ENCODE measurements at places on chromosomes 3 and 15.

DNA sequence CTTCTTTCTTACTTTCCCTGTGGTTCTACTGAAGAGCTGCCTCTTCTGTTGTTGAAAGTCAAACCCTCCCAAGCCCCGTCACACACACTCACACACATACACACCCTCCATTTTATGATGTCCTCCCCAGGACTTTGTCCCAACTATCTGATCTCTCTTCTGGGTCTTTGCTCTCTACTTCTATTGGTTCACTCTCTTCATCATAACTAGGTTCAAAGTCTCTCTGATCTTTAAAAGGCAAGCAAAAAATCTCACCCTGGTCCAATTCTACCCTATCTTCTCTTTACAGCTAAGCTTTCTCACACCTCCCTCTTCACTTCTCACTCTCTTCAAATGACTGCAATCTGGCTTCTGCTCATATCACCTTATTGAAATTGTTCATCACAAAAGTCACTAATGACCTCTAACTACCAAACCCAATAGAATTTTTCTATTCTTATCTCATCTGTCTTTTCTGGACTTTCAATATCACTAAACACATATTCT, 34.8 kb downstream of the LRRFIP2 start:
- DNase-seq: no peak

DNA sequence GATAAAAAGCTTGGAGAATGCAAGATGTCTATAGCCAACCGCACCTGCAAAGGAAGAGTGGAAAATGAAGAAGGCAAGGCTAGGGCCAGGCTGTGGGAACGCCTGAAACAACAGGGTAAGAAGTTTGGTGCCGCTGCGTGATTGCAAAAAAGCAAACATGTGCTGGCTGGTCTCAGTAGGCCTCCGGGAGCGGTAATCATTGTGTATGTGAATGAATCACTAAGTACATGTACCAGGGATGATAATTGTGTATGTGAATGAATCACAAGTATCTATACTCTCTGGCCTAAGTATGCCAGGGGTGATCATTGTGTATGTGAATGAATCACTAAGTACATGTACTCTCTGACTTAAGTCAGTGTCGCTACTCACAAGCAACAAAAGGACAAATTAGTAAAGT, 40.3 kb upstream of the PARL start:
- no peak for DNase-seq

- DNase-seq: no peak
Observed at GRCh38 chr3:71912839-71913495, 128.0 kb upstream of the PROK2 start.

DNA sequence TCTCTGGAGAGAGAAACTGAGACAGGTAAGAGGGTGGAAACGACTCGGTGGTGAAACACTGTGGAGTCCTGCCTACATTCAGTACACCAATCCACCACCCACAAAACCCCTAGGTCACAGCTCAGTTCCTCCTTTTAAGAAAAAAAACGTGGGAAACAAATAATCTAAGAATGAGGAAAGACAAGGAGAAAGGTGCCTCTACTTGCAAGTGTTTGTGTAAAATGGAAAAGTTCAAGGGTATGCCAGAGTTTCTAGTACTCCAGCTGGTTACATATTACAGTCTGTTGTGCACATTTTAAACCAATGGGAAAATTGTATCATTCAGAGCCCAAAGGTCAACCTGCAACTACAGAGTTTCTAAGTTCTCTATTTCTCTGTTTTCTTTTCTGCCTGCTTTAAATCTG, 32.2 kb downstream of the HGD start:
- DNase-seq: no peak

DNA sequence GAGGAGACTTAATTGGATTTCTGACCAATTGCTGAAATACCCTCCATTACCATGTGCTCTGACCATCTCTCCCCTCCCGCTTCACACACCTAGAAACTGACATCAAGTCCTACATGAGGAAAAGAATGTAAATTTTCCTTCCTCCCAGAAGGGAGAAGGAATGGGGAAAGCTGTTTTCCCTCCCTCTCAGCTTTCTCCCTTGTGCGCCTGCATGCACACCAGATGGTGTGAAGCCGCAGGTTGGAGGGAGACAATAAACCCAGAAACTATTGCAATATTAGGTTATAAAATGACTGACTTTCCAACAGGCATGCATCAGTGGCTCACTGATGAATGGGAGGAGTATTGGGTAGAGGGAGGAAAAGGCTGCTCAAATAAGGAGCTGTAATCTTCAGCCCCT, 50.9 kb downstream of the MB21D2 start:
- DNase-seq: no peak

DNA sequence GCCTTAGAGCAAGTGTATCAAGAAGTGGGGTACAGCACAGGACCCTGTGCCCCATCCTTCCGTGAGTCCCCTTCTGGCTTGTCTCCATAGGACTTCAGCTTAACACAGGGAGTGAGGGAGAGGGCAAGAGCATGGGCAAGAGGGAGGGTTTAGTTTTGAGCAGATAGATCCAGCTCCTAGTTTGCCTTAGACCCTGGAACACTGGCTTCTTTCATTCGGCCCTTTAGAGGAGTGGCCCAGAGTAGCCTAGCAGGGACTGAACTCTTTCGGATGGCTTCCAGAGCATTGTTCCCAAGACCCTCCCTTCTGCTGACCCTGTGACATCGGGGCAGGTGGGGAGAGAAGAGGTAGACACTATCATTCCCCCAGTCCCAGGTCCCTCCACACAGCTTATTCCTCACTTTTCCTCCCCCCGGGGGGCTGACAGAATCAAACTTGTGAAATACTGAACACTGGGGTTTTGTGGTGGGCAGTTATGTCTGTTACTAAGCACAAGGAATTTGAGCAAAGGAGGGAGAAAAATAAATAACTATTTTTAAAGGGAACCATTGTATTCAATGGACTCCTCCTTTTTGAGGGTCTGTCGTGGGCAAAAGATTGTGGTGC, 289.6 kb upstream of the C2CD4B start:
- no peak for DNase-seq

DNA sequence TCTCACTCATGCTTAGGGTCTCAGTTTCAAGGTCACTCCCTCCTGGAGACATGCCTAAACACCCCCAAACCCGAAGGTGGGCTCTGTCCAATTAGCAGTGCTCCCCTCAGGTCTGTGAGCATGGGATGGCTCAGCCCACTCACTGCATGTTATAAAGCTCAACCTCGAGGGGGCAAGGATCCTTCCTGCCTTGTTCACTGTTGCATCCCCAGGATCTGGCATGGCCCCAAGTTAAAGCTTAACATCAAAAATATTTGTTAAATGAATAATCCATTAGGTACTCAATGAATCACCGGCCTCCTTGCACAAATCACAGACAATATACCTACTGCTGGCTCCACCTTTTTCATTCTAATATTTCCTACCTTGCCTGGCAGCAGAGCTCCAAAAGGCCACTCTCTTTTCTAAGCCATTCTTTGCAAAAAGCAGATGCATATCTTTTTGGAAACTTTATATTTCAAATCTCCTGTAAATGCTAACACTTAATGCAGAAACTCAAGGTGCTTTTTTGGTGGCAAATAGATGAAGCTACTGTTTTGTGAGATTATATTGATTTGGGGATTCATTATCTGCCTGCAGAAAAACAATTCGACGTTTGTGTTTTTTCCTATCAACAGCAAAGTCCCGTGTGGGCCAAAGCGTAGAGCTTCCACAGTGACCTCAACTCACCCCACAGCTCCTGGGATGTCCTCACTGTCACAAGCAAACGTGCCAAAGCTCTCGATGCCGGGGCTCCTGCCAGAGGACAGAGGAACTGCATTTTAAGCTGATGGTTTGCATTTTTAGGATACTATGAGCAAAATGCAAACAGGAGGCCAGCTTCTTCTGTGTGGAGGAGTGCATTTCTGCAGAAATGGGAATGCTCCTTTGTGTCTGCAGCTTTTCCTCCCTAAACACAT, 35.4 kb downstream of the PCOLCE2 start:
- no peak for DNase-seq

- peak; percentile 38 for DNase-seq
Observed at GRCh38 chr3:128282380-128283196, 129.3 kb downstream of the EEFSEC start.

DNA sequence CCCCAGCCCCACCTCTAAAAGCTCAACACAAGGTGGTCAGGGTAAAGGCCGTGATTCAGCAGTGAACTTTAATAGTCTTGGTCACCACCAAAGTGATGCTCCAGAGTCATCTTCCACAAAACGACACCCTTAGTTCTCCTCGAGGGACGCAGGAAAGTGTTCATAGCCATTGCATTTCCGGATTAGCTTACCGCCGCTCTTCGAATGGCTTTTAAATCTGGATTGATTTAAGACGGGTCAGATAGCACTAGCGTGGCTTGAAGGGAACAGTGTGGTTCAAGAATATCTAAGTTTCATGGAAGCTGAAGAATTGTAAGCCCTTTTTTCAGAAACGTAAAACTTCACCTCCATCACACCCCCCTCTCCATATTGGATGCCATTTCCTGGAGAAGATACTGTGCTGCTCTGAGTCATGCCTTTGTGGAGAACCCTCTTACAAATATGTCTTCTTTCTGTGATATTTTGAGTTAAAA, 829 bp downstream of the RNF7 start:
- DNase-seq: no peak

DNA sequence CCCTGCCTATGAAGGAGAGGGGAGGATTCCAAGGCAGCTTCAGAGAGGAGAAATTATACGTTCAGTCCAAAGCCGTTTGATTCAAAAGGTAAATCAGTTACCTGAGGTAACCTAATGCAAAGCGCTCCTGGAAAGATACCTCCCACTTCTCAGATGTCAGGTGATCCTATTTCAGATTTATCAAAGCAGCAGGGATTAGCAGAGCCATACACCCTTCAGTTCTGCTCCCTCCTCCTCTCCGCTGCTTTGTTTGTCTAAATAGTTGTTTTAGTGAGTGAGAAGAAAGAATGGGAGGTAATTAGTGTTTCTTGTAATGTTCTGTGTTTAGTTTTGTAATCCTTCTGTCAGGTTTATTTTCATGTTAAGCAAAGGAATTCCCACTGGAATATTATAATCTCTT, 81.1 kb downstream of the SOX14 start:
- no peak for DNase-seq

- no peak for DNase-seq
Observed at GRCh38 chr3:148911173-148911572, 46.1 kb downstream of the CPA3 start.

- no peak for DNase-seq
Observed at GRCh38 chr3:13716540-13717221, 163.2 kb downstream of the WNT7A start.

- DNase-seq: peak; percentile 31
Observed at GRCh38 chr15:92393071-92393979, at the start of gene ST8SIA2. TSS of gene ST8SIA2 (plus strand) at chr15:92393881. CDS start at chr15:92394065, 184 bp downstream.

DNA sequence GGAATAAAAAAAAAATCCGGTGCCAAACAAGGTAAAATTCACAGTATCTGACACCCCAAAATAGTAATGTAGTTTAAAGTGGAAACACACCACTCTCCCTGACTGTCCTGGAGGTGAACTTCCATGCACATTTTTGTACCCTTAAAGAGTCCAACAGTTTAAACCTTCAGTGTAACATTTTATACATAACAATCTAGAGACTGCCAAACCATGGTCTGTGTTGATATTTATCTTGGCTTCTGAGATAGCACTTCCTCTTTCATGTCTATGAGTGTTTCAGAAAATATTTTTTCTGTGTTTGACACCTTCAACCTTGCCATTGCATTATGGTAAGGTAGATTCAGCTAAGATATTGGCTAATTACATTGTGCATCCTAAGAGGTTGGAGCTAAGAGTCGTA, 13.9 kb downstream of the TMEM45A start:
- DNase-seq: no peak

- no peak for DNase-seq
Observed at GRCh38 chr15:88704791-88705768, 66.3 kb downstream of the ISG20 start.

- no peak for DNase-seq
Observed at GRCh38 chr15:39267685-39268084, 313.2 kb upstream of the THBS1 start.

- DNase-seq: no peak
Observed at GRCh38 chr3:25872200-25872877, 82.4 kb downstream of the OXSM start.

DNA sequence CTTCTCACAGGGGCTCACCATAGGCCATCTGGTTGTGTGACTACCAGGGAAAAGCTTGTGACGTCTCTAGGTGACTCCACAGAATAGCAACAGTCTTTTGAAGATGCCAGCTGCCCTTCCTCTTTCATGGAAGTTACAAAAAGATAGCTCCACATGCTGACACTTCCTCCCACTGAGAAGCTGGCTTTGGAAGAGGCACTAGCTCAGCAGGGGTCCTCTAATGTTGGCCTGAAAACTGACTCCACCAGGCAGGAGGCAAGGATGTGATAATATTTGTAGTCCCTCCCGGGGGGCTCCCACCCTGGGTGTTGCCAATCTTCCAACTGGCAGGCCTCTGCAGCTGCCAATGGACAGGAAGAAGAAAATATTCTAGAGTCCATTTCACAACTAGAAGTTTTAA, 343.5 kb downstream of the NEK10 start:
- DNase-seq: no peak

- DNase-seq: no peak
Observed at GRCh38 chr15:40061212-40061901, 22.4 kb upstream of the SRP14 start.

- no peak for DNase-seq
Observed at GRCh38 chr3:123082370-123083065, 15.7 kb downstream of the PDIA5 start.

- DNase-seq: no peak
Observed at GRCh38 chr3:169159726-169160125, 503.8 kb downstream of the MECOM start.

GRCh38 chr15:100134586-100134985, 207.2 kb downstream of the ADAMTS17 start:
- no peak for DNase-seq

DNA sequence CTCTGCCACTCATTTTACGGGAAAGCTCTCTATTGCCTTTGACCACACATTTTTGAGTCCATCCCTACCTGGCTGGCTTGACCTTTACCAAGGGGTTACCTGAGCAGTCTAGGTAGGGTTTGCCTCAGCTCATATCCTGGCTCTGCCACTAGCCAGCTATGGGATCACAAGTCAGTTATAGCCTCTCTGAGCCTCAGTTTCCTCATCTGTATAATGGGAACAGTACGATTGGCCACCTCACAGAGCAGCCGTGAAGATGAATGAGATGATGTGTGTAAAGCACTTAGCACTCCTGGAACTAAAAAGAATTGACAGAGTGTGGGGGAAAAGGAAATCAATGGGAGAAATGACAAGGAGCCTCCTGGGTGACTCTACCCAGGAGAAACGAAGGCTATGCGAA, 28.0 kb downstream of the SPATA12 start:
- no peak for DNase-seq

DNA sequence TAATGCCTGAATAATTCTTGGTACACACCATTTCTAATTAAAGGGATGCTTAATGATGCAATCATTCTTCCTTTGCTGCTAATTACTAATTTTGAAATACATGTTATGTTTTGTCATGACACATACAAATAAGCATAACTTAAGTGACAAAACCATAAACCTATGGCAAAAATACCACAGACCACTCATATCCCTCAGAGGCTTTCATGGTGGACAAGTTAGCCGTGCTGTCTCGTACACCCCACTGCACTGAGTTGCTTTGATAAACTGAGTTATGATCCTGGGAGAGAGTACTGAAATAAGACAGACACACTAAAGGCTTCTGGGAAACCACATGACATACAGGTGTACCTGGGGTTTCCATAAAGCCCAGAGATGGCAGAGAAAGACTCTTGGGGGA, 913.8 kb downstream of the FHIT start:
- DNase-seq: no peak
